ENCODE measurements at places on chromosomes 1 and 21.

GRCh38 chr1:45721207-45721606, 29.2 kb downstream of the IPP start:
- DNase-seq = no peak

GRCh38 chr1:93820554-93821422, 58.2 kb downstream of the DNTTIP2 start:
- DNase-seq = no peak

GRCh38 chr1:9653491-9654050, 2.0 kb downstream of the PIK3CD start:
- no peak for DNase-seq

- DNase-seq = no peak
Measured at GRCh38 chr1:230786385-230786753, 39.2 kb downstream of the CAPN9 start.

DNA sequence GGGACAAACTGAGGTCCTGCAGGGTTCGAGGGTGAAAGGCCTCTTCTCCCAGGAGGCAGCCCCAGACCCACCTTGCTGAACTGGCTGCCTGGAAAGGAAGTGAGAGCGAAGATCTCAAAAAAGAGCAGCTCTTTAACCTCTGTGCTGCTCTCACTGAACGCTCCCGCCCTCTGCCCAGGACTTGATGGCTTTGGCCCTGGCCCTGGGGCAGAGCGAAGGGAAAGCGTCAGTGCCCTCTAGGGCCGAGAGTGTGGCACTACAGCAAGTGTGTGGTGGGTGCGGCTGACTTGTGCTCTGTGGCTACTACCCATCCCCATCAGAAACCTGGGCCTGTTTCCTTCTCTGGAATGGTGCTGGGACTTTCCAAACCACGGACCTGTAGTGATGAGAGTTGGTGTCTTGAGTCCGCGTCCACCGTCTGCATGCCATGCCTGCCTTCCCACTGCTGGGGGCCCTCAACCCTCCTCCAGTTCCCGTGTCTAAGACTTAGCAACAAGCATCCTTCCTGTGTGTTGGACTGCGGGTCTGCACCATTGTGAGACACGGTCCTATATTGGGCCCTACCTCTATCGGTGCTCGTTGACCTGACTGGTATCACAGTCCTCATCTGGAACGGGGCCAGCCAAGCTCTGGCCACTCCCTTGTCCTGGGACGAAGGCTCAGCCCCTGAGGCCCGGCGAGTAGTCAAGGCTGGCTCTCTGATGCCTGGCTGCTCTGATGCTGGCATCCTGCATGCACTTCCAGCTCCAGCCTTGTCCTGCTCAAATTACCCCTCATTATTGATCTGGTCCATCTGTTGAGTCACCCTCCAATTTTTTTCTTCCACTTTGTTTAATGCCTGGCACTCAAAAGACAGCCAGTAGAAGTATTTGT, 180.3 kb downstream of the DISC1 start:
- peak; percentile 30 for DNase-seq

DNA sequence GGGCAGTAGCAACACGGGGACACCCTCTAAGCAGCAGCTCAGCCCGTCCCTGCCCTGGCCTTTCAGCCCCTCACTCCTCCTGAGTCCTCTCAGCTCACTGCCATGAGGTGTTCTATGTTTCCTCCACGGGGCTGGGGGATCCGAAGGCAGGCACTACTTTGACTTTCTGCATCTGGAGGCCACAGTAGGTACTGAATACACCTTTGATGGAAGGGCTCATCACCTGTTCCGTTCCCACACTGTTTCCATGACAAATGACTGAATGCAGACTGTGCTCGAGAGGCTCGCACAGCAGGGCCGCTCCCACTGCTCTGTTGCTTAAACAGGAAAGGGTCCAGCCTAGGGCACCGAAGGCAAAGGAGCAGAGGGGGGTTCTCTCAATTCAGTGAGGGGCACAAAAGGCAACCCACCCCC, 77.6 kb upstream of the DNAH14 start:
- DNase-seq = no peak

GRCh38 chr1:56833088-56833487, 13.9 kb upstream of the FYB2 start:
- no peak for DNase-seq

GRCh38 chr1:225422795-225423517, 4.9 kb downstream of the LBR start:
- DNase-seq = no peak
